ENCODE measurements at places on chromosomes 1 and 21.

DNA sequence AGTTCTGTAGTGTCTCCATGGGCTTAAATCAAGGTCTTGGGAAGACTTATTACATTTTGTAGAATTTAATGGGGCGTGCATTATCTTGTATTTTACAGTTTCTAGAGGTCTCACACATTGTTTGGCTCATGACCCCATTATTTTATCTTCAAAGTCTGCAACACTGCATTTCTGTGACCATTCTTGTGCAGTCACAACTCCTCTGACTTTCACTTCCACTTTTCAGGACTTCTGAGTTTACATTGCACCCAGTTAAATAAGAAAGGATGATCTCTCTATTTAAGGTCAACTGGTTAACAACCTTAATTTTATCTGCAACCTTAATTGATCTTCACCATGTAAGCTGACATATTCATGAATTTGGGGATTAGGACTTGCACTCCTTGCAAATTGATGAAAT is 1186.6 kb downstream of the MRPL39 start:
- DNase-seq: no peak

- no peak for DNase-seq
Observed at GRCh38 chr1:187275346-187275745, 446.6 kb downstream of the PLA2G4A start.

GRCh38 chr1:23135268-23135667 is 33.4 kb downstream of the LUZP1 start:
- no peak for DNase-seq

DNA sequence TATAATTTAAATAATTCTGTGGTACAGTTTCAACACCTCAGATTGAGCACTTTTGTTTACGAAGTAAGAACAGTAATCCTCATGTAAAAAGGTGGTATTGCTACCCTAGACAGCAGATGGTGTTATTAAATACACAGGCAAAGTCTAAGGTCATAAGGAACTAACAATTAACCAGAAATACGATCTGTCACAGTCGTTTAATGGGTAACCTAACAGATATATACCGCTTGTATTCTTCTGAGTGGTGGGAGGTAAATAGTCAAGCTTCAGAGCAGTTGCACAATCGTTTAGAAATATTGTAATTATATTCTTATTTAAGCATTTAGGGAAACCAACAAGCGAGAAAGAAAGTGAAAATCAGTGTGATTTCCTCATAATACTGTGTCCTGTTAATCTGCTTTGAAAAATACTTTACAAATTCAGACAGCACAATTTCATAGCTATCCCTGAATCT is 9.8 kb upstream of the IRF2BP2 start:
- no peak for DNase-seq

GRCh38 chr1:23799570-23800399 is 769 bp downstream of the GALE start:
- peak; percentile 56 for DNase-seq

DNA sequence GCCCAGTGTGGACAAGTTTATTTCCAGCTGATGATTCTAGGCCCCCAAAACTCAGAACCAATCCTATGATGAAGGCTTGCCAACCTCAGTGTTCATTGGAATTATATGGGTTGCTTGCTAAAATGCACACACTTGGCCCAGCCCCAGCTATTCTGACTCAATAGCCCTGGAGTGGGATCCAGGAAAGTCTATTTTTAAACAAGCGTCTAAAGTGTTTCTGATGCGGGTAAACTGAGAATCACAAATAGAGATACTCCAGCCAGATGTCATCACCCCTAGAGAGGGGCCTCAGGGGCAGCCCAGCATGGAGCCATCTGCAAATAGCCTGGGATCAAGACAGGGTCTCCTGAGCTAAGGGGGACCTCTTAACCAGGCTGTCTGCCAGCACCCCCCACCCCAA is 46.0 kb downstream of the PKP1 start:
- peak; percentile 69 for DNase-seq

- DNase-seq: peak; percentile 92
Observed at GRCh38 chr1:19765623-19766022, 34.1 kb downstream of the TMCO4 start.

DNA sequence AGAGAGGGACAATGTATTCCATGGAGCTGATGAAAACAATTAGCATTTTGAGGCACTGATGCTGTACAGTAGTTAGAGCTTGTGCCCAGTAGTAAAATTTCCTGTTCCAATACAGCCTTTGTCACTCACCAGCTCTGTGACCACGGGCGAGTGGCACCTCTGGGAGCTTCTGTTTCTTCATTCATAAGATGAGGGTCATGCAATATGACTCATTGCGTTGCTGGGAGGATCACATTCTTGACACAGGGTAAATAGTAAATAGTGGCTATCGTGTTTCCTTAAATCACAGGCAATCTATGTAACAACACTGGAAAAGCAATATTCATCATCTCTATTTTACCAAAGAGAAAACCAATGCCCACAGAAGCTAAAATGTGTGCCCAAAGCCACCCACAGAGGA is 4.5 kb upstream of the LRRC52 start:
- no peak for DNase-seq

DNA sequence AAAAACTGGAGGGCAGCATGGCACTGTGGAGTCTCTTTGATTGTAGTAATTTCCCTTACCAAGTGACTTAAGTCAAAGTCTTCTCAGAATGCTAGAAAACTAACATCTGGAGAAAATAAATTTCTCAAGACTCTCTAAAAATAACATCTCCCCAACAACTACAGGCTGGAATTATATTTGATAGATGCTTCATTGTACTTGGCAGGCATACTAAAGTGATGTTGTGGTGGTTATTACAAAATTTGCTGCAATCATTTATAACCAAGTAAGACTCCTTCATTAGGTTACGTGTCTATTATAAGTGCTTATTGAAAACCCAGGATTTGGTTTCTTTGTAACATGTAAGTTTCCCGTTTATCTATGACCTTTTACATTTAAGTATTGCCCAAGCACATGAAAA is 132.9 kb upstream of the NRIP1 start:
- DNase-seq: no peak

GRCh38 chr1:117171900-117172511 is 38.7 kb downstream of the VTCN1 start:
- DNase-seq: peak; percentile 60

DNA sequence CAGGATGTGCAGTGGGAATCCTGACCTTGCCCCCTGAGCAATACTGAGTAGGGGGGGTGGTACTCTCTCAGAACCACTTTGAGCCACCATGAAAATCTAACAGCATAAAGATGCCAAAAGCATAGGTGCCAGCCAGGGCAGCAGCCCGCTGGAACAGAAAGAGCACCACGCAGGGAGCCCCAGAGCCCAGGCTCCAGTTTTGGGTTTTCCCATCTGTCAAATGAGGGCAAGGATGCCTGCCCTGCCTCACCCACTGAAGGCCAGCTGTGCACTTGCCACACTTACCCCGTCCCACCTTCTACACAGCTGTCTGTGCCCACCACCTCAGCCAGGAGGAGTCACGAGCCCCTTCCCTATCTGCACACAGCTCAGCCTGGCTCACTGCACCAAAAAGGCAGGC is 20.8 kb downstream of the LRP8 start:
- no peak for DNase-seq

GRCh38 chr1:156384007-156384406 is 15.0 kb downstream of the RHBG start:
- no peak for DNase-seq

- no peak for DNase-seq
Observed at GRCh38 chr21:38741950-38742256, 63.8 kb upstream of the ETS2 start.

DNA sequence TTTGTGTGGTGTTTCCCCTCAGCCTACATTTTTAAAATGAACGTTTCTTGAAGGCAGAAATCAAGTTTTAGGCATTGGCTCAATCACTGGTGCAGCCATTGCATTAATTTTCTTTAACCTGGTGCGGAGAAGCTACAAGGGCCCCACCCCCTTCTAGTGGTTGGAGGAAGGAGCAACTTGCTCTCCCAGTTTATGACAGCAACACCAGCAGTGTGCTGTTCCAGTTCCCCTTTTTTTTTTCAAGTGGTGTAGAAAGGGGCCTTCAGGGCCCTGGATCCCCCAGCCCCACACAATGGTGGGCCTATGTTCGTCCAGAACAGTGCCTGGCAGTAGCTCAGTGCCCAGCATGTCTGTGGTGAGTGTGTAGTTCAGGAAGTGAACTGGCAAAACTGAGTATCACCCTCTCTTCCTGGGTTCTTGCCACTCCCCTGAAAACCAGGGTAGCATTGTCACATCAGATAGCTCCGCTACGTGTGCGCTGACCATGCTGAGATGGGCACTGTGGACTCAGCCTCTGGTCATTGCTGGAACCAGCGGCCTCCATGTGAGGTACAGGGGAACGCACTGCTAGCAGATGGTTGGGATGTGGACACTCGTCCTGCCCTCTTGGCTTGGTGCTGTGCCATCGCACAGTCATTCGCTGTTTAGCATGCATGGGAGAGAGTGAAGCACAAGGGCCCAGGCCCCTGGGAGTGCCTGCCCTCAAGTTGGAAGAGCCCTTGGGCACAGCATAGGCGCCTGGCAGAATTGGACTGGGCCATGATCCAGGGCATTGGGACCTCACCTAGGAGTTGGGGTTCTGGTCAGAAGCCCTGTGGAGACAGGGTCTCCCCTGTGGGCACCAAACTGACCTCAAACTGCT is 7.2 kb downstream of the ARF1 start:
- no peak for DNase-seq

GRCh38 chr1:147794570-147794969 is 34.2 kb upstream of the GJA5 start:
- no peak for DNase-seq

GRCh38 chr1:99548943-99549605 is 96.8 kb upstream of the PALMD start:
- DNase-seq: peak; percentile 41

DNA sequence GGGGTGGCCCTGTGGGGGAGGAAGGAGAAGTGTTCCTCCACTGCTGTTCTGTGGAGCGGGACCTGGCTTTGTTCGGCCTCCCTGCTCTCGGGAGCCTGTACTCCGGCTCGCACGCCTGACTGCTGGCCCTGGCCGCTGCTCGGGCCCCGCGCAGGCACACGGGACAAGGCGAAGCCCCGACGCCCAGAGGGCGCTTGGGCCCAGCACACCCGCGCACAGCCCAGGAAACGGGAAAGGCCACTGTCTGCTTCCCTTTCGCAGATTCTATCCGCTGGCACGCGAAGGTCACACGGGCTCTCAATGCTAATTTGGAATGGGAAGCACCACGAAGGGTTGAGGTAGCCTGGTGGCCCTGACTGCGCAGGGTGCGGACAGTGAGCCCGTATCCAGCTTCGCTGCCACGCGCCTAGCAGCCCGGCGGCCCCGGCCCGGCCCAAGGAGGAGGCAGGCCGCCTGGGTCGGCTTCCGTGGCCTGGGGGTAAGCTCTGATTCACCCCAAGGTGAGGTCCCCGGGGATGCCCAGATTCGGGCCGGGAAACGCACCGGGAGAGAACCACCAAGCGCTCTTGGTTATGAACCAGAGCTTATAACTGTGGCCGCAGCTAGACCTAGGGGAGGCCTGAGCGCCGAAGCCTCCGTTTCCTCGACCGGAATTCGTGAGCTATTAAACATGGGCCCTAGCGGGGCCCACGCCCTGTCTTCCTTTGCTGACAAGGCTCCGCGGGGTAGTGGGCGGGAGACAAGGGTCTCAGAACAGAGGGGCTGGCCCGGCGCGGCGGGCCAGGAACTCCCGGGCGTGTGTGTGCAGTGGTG is 19.7 kb upstream of the TBX15 start:
- no peak for DNase-seq

GRCh38 chr1:100573960-100574359 is 36.0 kb downstream of the GPR88 start:
- no peak for DNase-seq

GRCh38 chr21:22223385-22223784 is 1225.2 kb downstream of the NCAM2 start:
- no peak for DNase-seq

GRCh38 chr21:34673006-34673405 is 4.2 kb downstream of the CLIC6 start:
- no peak for DNase-seq

GRCh38 chr1:163826500-163826899 is 504.7 kb downstream of the NUF2 start:
- DNase-seq: no peak

GRCh38 chr1:207954104-207954503 is 43.2 kb upstream of the CD34 start:
- DNase-seq: no peak

GRCh38 chr21:41600961-41601572 is 93.1 kb upstream of the TMPRSS2 start:
- DNase-seq: no peak

DNA sequence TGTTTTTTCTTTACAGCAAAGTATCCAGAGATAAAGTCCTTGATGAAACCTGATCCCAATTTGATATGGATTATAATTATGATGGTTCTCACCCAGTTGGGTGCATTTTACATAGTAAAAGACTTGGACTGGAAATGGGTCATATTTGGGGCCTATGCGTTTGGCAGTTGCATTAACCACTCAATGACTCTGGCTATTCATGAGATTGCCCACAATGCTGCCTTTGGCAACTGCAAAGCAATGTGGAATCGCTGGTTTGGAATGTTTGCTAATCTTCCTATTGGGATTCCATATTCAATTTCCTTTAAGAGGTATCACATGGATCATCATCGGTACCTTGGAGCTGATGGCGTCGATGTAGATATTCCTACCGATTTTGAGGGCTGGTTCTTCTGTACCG is 6.5 kb downstream of the DEGS1 start:
- no peak for DNase-seq

DNA sequence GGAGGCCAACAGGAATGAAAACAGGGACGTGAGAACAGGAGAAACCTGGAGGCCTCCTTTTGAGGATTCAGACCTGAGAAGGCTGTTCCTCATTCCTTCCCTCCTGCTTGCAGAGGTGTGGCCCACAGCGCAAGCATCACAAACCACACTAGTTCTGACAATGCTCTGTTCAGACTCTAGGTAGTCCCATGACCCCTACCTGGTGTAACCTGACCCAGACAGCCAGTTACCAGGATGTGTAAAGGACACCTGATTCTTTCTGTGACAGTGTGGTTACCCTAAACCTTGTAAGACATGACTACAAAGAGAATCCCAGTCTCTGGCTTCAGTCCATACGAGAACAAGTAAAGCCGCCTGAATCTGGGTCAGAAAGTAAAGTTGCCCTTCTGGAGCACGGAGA is 3.2 kb downstream of the MECR start:
- no peak for DNase-seq

DNA sequence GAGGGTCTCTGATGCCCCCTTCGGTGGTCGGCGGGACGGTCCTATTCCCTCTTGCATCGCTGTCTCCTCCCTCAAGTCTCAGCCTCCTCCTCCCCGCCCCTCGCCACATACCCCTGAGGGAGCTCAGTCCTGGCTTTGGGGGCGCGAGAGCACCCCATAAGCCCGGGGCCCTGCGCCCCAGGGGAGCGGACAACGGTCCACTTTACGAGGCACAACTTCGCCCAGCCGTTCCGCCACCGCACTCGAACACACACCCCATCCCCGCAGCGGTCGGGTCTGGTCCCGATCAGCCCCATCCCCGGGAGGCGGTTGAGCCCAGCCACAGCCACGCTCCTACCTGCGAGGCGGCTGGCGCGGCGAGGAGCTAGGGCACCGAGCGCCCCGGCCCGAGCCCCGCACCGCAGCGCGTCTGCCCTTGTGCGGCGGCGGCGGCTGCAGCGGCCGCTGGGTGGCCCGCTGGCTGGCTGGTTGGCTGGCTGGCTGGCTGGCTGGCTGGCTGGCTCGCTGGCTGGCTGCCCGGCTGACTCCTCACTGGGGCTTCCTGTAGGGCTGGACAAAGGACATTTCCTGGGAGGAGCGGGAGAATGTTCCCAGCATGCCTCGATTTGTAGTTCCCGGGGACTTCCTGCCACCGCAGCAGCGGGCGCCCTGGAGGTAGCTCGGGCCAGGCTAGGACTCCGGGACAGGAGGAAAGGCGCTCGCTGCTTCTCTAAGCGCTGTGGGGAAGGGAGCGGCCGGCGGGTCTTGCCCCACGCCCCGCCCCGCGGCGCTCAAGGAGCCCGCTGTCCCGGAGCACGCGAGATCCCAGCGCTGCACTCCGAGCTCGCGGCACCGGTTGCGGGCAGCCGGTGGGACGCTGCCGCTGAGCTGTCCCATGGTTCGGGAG is at the start of gene ZNF697:
Gene ZNF697 (minus strand): TSS at position 533 of the 886 bp plus-strand sequence. CDS start 22,166 bp downstream, outside the sequence.
- peak; percentile 98 for DNase-seq

All from IMR-90 (cell line).